Endothelial cell (in vitro differentiated cells): ENCODE measurements at places on chromosomes 16 and 17.
A peak's percentile ranks its signal among the peaks of the same experiment; 100 is the strongest.

DNA sequence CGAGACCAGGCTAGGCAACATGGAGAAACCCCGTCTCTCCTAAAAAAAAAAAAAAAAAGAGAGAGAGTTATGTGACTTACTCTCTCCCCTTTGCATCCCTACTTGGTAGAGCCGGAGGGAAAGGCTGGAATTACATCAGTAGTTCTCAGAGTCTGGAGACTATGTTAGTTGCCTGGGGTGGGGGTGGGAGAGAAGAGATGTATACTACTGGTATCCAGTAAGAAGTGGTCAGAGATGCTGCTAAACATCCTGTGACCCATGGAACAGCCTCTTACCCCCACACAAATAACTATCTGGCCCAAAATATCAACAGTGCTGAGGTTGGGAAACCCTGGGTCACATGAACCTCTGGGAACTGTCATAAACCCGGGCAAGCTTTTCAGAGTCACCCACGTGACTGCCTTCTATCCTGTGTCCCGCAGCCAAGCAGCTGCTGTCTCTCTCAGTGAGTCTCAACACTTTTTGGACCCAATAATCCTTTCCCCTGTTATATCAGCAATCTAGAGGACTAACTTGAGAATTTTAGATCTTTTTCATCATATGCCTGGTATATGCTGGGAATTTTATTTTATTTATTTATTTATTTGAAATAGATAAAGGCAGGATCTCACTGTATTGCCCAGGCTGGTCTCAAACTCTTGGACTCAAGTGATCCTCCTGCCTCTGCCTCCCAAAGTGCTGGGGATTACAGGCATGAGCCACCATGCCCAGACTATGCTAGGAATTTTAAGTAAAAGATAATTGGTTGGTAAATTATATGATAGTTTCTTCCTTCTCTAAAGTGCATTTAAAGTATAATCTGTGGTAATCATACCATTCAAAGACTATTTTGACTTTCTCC, 8.7 kb downstream of the EIF1 start:
- H3K4me3 ChIP-seq: no peak overlapping the region
- H3K4me1 ChIP-seq: peaks cover 4% of the 10 kb centered on the region
- no peak for DNase-seq

GRCh38 chr16:78579020-78579419, 479.6 kb downstream of the WWOX start:
- peaks cover 3% of the 10 kb centered on the region for H3K27me3 ChIP-seq
- H3K4me1 ChIP-seq: no peaks in the 10 kb centered on the region
- H3K4me3 ChIP-seq: no peak overlapping the region
- no peak overlapping the region for H3K27ac ChIP-seq
- H3K36me3 ChIP-seq: no peaks in the 10 kb centered on the region

DNA sequence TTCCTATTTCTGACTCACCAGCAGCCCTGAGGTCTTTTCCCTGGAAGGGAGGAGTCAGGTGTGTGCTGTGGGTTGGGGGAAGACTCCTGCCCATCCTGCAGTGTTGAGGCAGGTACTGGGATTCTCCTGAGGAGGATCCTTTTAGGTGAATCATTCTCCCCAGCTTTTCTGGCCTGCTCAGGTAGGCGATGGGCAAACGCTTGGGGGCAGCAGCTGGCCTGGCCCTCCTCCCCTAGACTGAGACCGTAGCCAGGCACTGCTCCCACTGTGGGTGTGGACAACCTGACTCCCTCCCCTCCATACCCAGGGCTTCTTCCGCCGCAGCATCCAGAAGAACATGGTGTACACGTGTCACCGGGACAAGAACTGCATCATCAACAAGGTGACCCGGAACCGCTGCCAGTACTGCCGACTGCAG, 15.1 kb downstream of the GJD3 start:
- peaks cover 21% of the 10 kb centered on the region for H3K27me3 ChIP-seq
- H3K4me1 ChIP-seq: peaks cover 57% of the 10 kb centered on the region
- H3K27ac ChIP-seq: peak overlapping the region; percentile 75
- H3K36me3 ChIP-seq: peaks cover 31% of the 10 kb centered on the region
- no peak for DNase-seq
- H3K4me3 ChIP-seq: peak overlapping the region; percentile 81

DNA sequence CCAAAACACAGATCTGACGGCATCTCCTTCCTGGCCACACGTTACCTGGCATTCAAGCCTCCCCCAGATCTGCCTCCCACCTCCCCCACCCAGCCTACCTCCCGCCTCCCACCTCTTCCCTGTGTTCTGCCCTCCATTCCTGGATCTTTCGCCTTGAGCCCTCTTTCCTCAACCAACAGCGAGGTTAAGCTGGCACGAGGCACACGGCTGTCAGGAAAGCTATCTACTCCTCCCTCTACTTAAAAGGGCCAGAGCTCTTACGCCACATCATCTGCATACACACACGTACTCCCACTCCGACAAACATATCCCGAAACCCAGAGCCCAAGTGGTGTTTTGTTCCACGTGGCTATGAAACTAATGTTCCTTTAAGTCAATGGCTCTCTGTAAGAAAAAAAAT, 18.0 kb downstream of the WDR45B start:
- no peaks in the 10 kb centered on the region for H3K4me1 ChIP-seq
- H3K36me3 ChIP-seq: peaks cover 29% of the 10 kb centered on the region
- H3K27ac ChIP-seq: peak overlapping the region; percentile 4
- H3K27me3 ChIP-seq: peaks cover 4% of the 10 kb centered on the region

- H3K4me3 ChIP-seq: peak overlapping the region; percentile 62
- H3K4me1 ChIP-seq: no peaks in the 10 kb centered on the region
- H3K27ac ChIP-seq: no peak overlapping the region
- DNase-seq: no peak
These were observed 29.6 kb downstream of the SEC14L5 start for GRCh38 chr16:4987580-4988374.

DNA sequence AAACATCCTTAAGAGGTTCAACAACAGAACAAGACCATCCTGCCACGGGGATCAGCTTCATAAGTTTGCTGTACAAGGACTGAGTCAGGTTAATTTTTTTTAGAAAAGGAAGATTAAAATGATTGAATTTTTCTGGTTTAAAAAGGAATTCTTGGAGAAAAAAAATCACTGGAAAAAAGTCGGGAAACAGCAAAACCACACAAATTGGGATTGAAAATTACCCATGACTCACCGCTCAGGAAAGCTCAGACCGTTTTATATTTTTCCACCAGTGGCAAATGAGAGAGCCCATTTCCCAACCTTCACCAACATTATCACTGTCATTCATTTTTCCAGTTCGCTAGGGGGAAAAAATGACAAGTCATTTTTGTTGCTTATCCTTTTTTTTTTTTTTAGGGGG, 46.6 kb downstream of the MRM3 start:
- H3K36me3 ChIP-seq: peaks cover 6% of the 10 kb centered on the region
- no peak overlapping the region for H3K4me3 ChIP-seq
- peaks cover 7% of the 10 kb centered on the region for H3K4me1 ChIP-seq
- DNase-seq: no peak
- H3K27me3 ChIP-seq: peaks cover 2% of the 10 kb centered on the region

- H3K4me1 ChIP-seq: peaks cover 4% of the 10 kb centered on the region
- no peak for DNase-seq
- H3K27me3 ChIP-seq: peaks cover 2% of the 10 kb centered on the region
- peaks cover 7% of the 10 kb centered on the region for H3K36me3 ChIP-seq
These were observed 82.1 kb downstream of the CFDP1 start for GRCh38 chr16:75351183-75351582.

DNA sequence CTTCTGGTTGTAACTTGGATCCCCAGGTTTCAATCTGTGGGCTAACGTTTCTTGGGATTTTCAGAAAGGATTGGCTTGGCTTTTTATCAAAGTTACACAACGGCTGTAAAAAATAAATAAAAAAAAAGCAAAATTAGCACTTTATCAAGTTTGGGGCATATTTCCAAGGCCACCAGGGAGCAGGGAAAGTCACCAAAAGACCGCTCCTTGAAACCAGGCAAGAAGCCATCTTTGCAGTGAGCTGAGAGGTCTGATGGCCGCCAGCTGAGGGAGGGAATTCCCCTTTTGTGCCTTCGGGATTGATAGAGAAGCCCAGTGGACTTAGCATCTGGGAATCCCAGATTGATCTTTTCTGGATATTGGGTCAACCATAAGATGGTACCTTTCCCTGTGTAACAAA, 192.2 kb downstream of the WWOX start:
- no peak overlapping the region for H3K27ac ChIP-seq
- H3K4me3 ChIP-seq: no peak overlapping the region
- DNase-seq: no peak
- no peaks in the 10 kb centered on the region for H3K36me3 ChIP-seq

GRCh38 chr16:72060405-72060804, 2.6 kb upstream of the HPR start:
- no peak overlapping the region for H3K27ac ChIP-seq
- H3K36me3 ChIP-seq: no peaks in the 10 kb centered on the region
- H3K27me3 ChIP-seq: no peaks in the 10 kb centered on the region
- no peak for DNase-seq
- no peak overlapping the region for H3K4me3 ChIP-seq
